ENCODE measurements at places on chromosomes 7 and 10.

DNA sequence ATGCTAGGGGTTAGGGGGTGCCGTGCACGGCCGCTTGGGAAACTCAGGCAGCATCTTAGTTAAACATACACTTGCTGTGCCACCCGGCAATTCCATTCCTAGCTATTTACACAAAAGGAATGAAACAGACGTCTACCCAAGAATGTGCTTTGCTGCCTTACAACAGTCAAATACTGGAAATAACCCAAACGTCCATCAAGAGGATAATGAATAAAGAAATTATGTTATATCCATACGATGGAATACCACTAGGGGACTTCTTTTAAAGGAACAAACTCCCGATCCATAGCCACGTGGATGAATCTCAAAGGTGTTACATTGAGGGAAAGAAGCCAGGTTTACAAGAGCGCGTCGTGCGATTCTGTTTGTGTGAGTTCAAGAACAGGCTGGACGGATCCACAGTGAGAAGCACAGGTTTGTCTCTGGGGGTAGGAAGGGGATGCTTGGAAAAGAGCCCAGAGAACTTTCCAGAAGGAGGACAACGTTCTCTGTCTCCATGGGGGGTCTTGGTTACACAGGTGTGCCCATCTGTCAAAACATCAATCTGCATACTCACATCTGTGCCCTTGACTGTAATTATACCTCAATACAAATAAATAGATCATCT is 41.8 kb downstream of the STK32C start:
- no peak for DNase-seq

DNA sequence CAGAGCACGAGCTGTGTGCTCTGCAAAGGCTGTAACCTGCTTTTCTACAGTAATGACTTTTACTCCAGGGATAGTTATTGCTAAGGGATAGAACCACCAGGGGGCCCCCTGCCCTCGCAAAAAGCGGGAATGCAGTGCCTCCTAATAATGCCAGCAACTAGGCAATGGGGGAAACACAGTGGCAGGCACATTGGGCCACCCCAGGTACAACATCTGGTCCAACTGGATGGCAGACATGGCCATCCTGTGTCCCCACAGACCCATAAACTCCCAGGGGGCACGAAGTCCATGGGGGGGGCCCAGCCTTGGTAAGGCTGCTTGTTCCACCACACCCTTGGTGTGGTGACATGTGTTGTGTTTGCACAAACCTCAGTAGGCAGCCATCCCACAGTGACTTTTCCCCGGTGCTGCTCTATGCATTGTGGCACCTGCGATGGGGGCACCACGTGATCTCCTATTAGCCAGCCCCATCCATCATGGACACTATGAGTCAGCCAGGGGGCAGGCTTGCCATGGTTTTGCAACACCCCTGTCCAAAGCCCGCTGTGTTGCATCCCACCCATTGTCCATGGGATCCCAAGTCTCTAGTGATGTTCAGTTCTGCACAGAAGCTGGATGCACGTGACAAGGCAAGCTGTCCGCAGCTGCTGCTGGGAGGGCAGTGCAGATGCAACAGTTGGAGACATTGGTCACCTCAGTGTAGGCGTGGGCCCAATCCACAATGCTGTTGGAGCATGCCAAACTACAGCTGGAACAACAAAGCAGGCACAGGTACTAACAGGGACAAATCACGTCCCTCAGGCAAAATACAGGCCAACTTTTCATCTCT is 84.0 kb downstream of the ANLN start:
- DNase-seq: no peak

DNA sequence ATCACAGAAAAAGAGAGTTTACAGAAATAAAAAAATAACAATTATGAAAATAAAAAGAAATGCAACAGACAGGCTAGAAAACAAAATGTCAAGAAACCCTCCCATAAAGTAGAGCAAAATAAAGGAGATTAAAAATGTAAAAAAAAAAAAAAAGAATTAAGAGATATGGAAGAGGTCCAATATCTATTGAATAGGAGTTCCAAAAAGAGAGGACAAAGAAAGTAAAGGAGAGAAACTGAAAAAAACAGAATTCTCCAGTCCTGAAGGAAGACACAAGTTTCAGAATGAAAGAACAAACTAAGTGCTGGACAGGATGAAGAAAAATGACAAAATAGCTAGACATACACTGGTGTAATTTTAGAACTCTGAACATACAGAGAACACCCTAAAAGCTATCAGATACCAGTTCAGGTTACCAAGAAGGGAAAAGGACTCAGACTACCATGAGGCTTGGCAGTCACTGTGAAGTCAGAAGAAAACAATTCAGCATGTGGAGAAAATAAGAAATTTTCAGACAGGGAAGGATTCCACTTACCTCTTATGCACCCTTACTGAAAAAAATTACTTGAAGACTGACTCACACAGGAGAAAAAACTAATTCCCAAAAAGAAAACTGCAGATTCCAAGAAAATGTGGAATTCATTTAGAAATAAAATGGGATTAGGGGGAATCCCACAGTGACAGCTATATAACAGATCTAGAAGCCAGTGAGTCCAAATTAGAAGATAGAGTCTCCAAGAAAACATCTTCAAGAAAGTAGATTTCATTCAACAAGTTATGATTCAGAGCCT is 40.4 kb upstream of the ABLIM1 start:
- DNase-seq: no peak

DNA sequence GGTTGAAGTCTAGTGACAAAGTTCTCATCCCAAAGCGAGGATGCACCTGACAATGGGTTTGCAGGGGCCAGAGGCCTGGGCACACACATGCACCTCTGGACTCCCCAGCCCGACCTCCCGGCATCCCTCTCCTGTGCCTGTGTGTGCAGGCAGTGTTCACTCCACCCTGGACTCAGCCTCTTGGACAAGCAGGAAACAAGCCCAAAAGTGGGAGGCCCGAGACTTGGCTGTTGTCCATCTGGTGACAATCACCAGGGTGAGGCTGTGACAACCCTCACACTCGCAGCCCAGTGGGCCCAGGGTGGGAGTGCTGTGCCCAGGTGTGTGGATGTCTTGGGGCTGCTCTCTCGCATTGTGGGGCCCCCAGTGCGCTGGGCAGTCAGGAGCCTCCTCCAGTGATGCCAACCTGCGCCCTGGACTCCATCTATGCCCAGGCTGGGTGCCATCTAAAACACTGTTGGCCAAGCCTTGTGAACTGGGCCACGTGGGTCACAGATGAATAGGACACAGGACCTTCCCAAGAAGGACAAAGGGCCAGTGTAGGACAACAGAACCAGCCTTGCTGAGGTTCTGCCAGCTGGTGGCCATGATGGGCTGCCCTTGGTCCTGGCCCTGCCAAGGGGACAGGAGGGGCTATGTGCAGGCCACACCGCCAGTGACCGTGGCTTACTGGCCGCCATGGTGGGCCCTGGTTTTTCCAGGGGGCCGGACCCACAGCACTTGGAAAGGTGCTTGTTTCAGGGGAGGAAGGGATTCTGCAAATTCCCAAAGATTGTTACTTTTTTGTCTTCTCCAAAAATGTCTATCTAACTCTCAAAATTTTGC is 144.3 kb downstream of the TCERG1L start:
- no peak for DNase-seq

DNA sequence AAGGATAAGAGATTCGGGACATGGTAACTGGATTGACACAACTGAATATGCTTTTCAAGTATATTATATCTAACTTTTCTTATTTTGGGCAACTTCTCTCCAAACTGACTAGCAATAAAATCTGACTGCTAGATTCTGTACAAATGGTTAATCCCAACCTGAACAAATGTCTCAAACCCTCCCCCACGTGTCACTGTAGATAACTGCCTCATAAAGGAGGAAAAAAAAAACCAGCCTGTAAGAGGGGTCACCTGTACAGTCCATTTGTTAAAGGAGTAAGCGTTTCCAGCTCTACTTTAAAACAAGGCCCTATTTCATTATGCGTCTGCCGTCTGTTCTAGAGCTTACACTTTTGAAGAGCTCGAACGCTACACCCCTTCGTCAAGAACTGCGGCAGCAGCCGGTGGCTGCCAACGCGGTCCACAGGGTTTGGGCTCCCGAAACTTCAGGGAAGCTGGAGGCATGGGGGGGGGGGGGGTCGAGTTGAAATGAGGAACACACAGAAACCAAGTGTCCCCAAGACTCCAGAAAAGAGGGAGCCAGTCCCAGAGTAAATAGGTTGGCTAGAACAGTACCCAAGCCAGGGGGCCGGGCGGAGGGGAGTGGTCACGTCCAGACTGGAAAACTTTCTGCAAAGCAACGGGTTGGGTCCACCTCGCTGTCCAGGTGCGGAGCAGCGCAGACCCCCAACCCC is 492 bp downstream of the COG5 start:
- no peak for DNase-seq

- no peak for DNase-seq
These were observed 53.1 kb upstream of the C7orf33 start for GRCh38 chr7:148537435-148537834.

DNA sequence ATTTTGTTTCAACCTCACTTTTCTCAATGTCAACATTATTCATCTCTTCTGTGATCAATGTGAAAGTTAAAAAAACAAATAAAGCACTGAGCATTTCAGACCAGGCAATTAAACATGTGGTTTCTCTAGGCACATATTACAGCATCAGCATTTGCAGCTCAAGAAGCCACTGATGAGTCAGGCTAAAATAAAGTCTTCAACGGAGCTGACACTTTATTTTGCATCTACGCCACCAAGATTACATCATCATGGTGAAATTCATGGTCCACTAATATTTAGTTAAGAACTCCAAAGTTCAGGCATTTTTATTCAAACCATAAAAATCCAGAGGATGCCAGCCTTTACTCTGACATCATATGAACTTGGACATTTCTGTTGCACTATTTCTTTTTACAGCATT is 33.0 kb downstream of the MAGI2 start:
- DNase-seq: peak; percentile 91

DNA sequence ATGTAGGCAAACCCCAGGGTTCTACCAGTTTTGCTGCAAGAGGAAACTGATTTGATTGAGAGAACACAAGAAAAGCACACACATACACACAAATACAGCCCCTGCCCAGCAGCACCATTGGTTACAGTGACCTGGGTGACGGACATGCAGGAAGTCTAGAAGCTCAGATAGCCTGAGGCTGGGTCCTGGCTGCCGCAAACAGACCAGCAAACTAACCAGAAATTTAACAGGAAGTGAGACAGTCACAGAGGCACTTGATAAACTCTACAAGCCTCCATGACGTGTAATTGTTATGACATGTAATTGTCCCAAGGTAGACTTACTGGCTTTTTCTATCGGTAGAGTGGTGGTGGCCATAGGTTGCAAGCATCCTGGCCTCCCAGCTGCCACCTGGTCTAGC is 58.9 kb downstream of the PRKAR2B start:
- DNase-seq: no peak

DNA sequence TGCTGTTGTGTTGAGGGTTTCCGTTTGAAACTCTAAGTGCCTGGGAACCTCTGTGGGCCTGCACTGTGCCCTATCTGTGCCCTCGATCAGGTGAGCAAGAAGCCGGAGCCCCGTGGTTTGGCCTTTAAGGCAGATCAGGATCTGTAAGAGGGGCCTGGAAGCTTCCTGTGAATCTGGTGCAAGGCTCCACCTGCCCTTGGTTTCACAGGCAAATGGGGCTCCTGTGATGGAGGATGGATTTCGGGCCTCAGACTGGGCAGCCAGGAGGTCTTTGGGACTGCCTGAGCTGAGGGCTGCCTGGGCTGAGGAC is 21.6 kb downstream of the SCART1 start:
- DNase-seq: no peak

DNA sequence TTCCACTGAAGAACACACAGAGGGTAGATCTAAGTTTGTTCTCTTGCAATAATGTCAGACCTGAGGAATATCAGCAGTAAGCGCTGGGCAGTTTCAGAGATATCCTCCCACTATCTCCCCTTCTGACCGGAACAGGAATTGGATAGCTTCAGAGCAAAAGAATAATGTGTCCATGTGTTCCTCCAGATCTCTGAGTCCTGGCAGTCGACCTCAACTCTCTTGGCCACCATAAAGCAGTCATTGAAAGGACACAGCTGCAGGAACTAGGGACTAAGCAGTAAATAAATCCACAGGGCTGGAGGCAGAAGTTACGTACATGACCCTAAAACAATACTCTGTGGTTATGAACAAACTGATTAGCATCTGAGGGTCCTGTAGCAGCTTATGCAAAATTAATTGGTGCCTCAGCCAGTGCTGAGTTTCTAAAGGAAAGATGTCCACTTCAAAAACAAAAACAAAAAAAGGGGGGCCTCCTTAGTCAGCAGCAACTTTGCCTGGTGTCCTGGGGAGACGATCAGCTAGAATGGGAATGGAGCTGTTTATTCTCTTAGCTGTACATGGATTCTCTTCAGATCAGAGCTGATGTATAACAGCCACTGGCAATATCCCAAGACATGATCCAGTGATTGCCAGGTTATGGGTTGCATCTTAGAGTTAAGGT is 6.4 kb upstream of the PRTFDC1 start:
- DNase-seq: no peak

DNA sequence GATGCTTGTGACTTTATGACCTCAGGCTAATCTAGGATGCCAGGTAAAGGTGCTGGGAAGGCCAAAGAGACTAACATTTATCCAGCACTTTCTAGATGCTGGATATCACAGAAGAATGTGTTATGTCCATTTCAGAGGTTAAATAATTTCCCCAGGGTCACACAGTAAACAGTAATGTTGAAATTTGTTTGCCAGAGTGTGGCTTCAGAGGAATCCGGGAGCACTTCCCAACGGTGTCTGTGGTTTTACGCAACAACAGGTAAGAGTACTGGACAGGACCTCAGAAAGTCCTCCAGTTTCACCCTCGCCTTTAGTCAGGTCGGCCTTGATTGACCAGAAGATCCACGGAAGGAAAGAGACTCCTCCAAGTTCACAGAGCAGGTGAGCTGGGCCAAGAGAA is 1.7 kb downstream of the SHTN1 start:
- DNase-seq: no peak

DNA sequence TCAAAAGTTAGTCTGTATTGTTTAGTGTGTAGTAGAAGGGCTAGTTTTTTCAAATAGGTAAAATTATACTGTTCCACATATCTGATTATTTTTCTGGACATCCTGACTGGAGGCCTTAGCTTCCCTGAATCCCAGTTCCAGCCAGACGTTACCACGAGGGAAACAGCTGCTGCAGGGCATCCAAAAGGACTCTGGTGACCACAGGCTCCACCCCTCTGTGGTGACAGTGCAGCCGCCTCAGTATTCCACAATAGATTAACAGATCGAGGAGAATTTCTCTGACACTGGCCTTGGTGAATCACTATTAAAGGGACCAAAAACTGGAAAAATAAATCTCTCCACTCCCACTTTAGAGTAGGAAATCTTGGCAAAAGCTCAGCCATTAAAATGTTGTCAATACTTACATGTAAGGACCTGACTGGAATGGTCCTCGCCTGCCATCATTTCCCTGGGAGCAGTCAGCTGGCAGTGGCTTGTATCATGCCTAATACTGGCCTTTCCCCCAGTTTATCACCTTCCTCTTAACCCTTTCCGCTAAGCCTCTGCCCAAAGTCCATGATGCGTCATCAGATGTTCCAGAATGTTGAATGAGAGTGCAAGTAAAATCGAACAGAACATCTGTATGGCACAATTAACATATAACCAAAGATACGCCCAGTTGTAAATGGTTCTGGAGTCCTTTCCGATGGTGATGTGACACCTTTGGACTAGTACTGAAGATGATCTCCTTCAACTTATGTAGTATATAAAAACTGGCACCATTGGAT is 31.6 kb downstream of the ENO4 start:
- DNase-seq: no peak
